Fibroblast of lung (primary cell): ENCODE measurements at places on chromosomes 1 and 21.

DNA sequence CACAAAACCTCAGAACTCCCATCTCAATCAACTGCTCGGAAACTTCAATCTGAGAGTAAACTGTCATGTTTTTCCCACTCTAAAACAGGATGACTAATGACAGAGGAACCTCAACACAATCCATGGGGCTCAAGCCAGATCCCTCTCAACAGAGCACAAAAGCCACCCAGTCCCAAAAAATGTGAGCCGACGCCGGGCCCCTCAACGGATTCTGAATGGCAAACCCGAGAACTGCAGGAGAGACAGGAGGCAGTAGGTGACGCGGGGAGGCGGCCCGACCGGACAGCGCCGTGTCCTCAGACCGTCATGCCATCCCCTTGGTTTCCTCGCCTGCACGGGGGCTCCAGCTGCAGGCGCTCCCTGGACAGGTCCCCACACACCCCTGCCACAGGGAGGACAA lies 53.4 kb downstream of the SSBP3 start:
- DNase-seq: no peak

DNA sequence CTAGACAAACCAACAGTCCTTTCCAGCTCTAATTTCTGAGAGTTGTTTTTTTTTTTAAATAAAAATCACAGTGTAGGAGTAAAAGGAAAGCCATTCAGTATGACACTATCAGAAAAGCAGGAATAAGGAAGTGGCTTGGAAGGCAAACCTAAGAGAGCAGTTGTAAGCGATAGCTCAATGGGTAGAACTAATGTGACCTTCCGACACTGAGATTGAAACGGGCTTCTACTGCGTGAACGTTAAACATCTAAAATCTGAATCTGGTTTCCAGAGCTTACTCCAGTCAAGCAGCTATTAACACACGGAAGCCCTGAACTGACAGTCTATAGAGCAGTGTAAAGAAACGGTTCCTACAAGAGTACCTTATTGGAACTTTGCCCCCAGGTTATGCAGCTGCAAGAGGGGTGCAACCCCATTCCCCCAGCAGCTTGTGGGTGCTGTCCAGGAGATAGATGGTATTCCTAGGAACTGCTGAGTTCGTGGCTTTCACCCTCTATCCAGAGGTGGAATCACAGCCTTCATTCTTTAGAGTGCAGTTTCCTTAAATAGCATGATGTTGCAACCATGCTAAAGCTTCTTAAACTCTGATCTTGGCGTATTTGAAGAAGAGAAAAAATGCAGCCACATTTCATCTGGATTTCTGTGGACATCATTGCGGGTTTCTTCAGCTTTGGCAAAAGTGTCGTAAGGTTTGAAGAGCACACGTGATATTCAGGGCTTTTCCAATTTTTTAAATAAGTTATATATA lies 3.3 kb upstream of the IRF2BP2 start:
- peak; percentile 96 for DNase-seq

DNA sequence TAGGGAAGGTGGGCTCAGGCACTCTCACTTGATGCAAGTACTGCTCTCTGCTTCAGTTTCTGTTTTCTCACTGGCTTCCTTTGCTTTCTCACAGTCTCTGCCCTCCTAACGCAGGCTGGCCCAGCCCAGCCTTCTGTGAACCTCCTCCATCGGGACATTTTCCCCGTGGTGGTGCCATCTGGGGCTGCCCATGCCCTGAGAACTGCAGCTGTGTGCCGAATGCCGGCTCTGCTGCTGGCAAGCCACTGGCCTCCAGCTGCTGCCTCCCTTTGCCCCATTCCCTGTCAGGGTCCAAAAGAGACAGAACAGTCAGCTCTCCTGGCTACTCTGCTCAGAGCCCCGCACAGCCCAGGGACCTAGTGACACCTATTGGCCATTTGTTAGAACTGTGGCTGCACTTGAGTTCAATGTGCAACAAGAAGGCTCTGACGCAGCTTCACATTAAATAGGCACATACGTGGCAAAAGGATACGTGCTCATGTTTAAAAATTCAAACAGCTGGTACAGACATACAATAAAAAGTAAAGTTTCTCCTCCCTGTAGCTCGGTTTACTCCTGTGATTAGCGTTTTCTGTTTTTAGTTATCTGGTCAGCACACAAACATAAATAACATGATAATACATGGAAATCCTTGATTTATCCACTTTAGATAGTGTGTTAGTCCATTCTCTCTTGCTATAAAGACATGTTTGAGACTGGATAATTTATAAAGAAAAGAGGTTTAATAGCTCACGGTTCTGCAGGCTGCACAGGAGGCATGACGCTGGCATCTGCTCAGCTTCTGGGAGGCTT lies 46.6 kb downstream of the FCRL5 start:
- peak; percentile 38 for DNase-seq

- no peak for DNase-seq
These were observed 929 bp upstream of the TRIM45 start for GRCh38 chr1:117122330-117123025.

DNA sequence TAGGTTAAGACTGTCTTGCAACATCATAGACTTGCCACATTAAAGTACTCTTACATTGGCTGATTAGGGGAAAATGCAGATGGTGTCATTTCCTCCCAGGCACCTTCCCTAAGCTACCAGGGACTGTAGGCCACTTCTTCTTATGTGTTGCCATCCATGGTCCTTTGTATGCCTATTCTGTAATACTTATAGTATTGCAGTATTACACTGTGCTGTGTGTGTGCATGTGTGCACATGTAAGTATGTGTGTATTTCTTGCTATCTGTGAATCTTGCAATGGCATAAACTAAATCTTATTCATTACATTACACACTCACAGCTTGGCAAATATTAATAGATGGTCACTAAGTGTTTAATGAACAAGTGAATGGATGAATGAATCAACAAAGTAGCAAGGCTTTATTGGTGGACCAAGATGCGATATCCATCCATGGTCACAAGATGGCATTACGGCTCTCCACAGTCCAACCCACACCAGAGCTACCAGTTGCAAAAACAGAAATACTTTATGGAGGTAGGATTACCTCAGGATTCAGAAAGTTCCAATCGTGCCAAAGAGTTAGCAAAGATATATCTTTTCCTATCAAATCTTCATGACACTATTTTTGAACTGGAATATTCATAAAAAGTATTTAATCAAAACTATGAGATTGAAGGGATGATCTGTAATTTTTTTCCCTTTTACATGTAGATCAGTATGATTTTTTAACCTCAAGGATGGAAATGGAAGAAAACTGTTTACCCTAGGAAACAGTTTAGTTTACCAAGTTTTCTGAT lies 160.2 kb downstream of the DENND1B start:
- peak; percentile 27 for DNase-seq

DNA sequence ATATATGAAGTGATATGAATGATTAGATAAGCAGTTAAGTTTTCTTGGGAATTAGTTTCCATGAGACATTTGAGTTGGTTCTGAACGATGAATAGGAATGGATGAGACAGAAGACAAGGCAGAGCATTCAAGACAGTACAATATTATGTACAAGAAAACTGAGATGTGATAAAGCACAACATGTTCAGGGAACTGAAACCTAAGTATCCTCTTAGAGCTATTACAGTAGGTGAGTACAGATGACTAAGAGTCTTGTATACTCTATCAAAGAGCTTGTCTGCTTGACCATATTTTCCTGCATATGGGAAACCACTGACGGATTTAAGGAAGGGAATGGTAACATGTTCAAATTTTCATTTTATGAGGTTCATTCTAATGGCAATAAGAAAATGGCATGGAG lies 61.6 kb downstream of the NME7 start:
- no peak for DNase-seq

- peak; percentile 17 for DNase-seq
These were observed 290.2 kb downstream of the SPATA17 start for GRCh38 chr1:217921126-217921904.

GRCh38 chr1:43464681-43465504 lies 11.2 kb upstream of the HYI start:
- DNase-seq: no peak

DNA sequence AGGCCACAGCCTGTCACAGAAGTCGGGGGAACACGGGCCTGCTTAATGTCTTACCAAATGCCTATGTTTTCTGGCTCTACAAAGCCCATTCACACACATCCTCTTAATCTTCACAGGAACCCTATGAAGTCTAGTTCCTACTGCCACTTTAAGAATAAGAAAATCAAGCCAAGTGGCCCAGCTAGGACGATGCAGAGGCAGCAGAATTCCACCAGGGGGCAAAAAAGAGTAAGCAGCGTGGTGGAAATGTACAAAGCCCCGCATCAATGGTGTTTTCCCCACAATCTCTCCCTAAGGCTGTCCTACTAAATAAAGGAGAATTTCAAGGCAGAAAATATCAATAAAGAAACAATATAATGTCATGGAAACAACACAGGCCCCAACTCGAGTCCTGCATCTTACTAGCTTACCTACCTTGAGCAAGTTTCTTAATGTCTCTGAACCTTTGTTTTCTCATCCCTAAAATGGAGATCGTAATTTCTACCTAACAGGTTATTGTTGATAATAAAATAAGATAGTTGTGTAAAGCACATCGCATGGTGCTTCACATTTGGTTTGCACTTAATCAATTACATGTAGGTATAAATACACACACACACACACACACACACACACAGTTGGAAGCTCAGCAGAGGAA lies 21.4 kb downstream of the SEC16B start:
- DNase-seq: peak; percentile 78

GRCh38 chr1:46062651-46063319 lies 69.6 kb downstream of the PIK3R3 start:
- DNase-seq: no peak

DNA sequence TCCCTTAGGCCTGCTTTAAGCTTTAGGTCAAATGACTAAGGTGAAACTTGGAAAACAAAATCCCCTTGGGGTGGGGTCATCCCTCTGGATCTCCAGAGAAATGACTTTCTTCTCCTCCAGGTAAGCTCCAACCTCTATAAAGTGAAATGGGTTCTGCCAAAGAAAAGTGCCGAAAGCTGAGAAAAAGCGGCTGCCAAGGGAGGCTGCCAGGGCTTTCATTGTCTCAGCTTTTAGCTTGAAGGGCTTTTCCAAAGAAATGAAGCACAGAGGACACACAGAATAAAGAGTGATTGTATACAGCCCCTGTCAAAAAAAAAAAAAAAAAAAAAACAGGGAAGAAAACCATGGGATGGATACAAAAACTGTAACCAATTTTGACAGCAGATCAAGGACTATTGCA lies 126.9 kb downstream of the TGFBR3 start:
- DNase-seq: no peak

DNA sequence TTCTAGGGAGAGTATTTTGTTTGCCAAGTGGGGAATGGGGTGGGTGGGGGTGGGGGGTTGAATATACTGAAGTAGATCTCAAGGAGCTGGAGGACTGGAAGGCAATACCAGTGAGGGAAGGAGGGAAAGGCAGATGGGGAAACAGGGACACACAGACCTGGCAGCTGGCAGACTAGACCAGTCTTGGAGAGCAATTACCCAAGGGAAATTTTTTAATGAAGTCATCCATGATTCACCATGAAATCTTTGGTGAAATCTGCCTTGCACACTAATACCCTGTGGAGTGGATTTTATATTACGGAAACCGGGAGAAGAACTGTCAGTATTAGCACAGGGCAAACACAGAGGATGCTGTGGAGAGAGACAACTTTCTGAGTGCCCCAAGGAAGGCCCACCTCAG lies 29.7 kb upstream of the MARK1 start:
- no peak for DNase-seq

- no peak for DNase-seq
These were observed 205.0 kb upstream of the GRIK3 start for GRCh38 chr1:37239225-37239740.

GRCh38 chr1:224751624-224752311 lies 135.7 kb downstream of the CNIH3 start:
- DNase-seq: no peak

GRCh38 chr1:109721971-109722370 lies 9.9 kb downstream of the GSTM5 start:
- DNase-seq: no peak

- no peak for DNase-seq
These were observed 28.3 kb upstream of the KCNJ15 start for GRCh38 chr21:38228537-38228936.

- no peak for DNase-seq
These were observed 674 bp upstream of the ATXN7L2 start for GRCh38 chr1:109482791-109483671.

DNA sequence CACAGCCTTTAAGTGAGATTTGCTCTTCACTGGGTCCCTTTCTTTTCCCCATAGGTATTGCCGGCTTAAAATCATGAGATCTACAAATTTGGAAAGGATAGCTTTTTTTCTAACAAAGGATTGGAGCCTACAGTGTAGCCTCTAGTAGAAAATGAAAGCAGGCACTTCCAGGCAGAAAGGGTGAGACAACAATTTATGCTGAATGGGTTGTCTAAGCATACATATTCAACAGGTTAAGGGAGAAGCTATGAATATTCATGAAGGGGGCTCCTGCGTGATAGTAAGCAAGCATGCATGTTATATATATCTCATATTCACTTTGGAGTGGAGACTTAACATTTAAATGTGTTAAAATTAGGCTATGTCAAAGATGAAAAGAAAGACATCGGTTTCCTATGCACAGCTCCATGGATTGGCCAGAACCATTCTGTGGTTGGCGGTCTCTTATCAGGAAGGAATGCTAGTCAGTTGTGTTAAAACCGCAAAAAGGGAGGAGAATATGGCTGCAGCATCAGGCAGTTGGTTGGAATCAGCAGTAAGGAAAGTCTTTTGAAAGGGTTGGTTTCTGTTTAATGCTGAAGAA lies 66.0 kb downstream of the VCAM1 start:
- DNase-seq: peak; percentile 71

- peak; percentile 86 for DNase-seq
These were observed 57.8 kb upstream of the LRRC8D start for GRCh38 chr1:89762779-89763648.

DNA sequence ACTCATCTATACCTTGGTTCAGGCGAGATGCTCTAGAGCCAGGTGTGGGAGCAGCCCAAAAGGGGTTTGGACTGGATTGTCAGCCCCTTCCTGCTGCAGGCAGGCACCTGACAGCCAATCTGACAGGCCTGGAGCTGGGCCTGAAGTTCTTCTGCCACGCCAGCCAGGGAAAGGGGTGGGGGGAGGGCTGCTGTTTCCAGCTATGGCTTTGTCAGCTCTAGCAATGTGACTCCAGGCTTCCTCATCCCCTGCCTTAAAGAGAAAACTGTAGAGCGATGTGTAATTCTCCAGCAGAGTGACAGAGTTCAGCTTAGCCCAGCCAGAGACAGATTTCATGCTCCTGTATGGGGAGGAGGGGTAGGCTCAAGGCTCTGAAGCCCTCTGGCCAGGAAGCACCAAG lies 30.3 kb downstream of the WNT4 start:
- DNase-seq: no peak

DNA sequence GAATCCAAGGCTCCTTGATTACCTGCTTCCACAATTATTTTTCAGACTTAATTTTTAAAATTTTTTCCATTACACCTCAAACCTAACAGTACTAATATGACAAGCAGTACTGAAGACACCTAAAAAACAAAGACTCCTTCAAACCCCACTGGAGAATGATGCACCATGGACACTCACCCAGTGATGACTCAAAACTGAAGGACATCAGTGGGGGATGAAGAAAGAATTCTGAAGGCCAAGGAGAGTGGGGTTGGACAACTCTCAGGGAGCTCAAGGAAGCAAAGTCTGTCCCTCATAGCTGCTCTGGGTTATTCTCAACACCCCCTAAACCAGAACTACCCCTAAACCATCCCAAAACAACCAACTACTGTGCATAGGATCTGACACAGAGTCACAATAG lies 2.4 kb upstream of the ARHGAP29 start:
- DNase-seq: no peak

GRCh38 chr1:12537906-12538461 lies 80.0 kb downstream of the DHRS3 start:
- no peak for DNase-seq

GRCh38 chr1:116762781-116763115 lies 8.5 kb downstream of the CD2 start:
- DNase-seq: no peak

- peak; percentile 41 for DNase-seq
These were observed 675.5 kb upstream of the CXADR start for GRCh38 chr21:16837321-16837720.
